CD4-positive, alpha-beta T cell treated with Interleukin-17A for 4 hours (primary cell): ENCODE measurements at places on chromosomes 11 and 22.

DNA sequence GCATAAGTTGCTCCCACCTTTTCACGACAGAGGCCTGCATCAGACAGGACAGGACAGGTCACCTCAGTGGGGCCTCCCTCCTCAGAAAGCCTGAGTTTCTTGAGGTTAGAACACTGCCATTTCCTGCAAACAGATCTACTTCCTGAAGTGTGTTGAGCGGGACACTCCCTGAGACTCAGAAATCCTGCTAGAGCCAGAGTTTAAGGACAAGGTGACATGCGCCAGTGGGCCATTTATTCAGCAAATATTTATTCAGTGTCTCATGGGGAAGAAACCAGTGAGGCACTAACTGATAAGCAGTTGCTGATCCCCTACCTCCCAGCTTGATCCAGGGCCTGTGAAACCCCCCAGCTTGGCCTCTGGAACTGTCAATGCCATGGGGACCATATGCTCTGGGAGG, 454.6 kb downstream of the SOX6 start:
- DNase-seq: no peak

- DNase-seq: no peak
These were observed 868 bp upstream of the SYCE3 start for GRCh38 chr22:50563413-50564160.

GRCh38 chr11:58505849-58506248, 2.1 kb downstream of the OR5B21 start:
- no peak for DNase-seq

DNA sequence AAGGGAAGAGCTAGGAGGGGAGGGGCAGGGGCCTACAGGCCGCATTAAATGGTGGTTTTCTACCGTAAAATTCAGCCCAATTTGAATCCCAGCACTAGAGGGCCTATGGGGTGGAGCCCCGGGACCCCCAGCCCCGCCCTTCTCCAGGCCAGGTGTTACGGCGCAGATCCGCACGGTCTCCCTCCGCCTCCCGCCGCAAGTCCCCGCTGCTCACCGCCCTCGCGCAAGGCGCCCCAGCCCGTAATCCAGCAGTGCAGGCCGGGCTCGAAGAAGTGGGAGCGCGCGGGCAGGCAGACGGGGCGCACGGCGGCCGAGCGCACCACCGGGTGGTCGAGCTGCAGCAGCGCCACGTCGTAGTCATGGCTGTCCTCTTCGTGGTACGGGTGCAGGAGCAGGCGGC, 17.3 kb downstream of the KCTD17 start:
- DNase-seq: no peak

DNA sequence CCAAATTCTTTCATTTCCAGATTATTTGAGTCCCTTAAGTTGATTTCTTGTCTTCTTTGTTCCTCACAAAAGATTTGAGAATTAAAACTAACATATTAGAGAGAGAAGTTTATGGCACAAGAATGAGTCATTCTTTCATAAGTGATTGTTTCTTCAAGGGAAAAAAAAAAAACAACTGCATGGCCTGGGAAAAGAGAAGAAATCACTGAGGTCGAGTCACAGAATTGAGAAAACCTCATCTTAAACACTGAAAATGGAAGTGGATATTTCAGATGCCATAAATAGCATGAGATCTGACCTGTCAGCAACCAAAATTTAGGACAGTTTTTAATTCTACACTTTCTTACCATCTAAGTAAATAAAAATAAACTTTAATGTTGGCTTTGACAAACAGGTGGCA, 87.2 kb downstream of the CWF19L2 start:
- DNase-seq: no peak

- DNase-seq: no peak
These were observed 140.7 kb downstream of the NXPE2 start for GRCh38 chr11:114819028-114819427.

- no peak for DNase-seq
These were observed 59.5 kb upstream of the SEZ6L start for GRCh38 chr22:26109686-26110315.

GRCh38 chr11:123430721-123431497, 840 bp downstream of the GRAMD1B start:
- DNase-seq: peak; percentile 67

- no peak for DNase-seq
These were observed 98.9 kb downstream of the TRIM29 start for GRCh38 chr11:120039039-120039438.

- no peak for DNase-seq
These were observed 11.8 kb upstream of the WDR74 start for GRCh38 chr11:62850911-62851806.

DNA sequence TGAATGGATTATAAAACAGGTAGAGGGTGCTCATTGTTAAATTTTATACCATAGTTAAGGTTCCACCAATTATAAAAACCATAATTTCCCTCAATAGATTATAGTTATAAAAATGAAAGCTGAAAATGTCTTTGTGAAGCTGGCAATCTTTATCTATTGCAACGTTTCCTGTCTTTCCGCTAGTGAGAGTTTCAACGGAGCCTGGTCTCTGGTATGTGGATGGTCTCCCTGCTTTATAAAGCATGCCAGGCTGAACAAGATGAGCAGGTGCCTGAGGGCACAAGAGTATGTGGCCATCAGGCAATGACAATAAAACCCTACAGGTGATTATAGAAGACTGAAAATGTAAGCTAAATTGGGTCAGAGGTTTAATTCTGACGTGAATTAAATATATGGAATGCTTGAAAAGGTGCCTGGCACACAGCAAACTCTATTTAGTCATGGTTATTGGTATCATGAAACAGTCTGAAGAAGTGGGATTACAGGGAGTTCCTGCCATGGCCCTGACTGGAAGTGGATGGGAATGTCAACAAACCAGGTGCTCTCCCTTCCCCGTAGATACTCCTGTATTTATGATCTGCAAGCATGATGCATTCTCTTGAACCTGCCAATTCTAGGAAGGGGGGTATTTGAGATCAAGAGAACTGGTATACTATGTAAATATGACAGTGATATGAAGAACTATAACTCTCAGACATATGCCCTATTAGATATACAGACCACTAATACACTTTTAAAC, 115.7 kb downstream of the ENTHD1 start:
- peak; percentile 5 for DNase-seq

DNA sequence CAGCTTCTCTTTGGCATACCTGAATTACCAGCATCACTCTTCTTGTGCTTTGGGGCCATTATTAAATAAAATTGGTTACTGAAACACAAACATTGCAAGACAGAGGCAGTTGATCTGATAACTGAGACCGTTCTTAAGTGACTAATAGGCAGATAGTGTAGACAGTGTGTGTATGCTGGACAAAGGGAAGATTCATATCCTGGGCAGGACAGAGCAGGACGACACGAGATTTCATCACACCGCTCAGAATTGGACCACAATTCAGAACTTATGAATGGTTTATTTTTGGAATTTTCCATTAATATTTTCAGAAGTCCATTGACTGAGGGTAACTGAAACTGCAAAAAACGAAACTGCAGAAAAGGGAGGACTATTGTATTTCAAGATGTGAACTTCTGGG, 68.6 kb downstream of the LDLRAD3 start:
- DNase-seq: no peak

GRCh38 chr11:2132246-2132645, 6.9 kb downstream of the IGF2 start:
- DNase-seq: no peak

DNA sequence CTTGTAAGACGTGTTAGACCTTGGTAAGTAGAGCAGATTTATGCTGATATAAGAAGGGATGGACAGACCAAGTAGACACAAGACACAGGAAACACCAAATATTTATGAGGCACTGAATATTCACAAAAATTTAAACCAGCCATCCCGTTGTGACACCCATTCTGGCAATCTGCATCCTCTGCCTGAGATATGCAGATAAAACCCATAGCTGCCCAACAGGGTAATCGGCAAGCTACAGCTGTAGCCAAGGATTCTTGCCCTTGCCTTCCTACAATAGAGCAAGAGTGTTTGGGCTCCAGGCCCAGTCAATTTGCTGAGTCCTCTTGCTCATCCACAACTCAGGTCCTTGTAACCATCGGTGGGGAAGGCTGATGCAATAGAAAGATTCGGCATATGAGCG, 18.5 kb upstream of the MPZL2 start:
- no peak for DNase-seq

DNA sequence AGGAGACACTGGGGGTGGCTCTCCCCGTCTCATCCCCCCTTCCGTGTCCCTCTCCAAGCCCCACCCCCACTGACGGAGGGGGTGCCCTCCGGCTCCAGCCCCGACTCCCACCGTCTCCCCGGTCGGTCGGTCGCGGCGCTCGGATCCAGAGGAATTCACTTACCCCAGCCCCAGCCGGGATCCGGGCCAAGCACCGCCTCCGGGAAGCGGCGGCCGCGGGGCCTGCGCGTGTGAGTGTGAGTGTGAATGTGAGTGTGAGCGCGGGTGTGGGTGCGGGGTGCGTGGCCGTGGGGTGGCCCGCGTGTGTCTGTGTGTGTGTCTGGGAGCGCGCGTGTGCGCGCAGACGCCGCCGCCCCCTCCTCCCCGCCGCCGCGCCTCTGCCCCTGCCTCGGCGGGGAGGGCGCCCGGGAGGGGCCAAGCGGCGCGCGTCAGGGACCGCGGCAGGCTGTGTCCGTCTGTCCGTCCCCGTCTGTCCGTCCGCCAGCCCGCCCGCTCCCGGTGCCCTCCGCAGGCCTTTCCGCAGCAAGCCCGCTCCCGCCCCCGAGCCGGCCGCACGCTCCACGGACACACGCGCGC, at the start of gene ELFN2:
Gene ELFN2 (minus strand): TSS at position 345 of the 576 bp plus-strand sequence. CDS start 51,945 bp downstream, outside the sequence.
- peak; percentile 28 for DNase-seq

DNA sequence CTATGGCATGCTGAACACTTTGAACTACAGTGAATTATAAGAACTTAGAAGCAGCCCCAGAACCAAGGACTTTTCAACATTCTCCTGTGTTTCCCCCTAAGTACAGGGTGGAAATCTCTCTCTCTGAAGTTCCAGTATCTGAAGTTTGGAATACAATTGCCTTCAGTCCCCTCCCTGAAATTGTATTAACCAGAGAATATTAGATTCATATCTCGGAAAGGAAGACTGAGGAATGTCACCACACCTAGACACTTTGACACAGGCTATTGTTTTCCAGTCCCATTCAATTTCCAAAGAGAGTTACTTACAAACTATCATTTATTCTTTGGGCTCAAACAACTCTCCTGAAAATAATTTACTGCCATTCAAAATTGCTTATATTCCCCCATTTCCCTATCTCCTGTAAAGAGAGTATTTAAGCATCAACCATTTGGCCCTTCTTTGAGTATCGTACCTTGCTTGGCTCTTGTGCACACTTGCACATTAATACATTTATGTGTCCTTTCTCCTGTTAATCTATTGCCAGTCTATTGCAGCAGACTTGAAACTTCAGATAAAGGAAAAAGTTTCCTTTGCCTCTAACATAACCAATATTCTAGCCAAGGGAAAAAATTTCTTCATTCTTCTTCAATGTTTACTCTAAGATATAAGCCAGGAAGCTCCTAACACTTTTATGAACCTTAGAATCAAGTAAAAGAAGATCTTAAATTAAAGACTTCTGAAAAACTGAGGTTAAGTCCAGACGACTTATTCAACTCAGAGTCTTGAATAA, 402.4 kb upstream of the DDI1 start:
- DNase-seq: no peak

DNA sequence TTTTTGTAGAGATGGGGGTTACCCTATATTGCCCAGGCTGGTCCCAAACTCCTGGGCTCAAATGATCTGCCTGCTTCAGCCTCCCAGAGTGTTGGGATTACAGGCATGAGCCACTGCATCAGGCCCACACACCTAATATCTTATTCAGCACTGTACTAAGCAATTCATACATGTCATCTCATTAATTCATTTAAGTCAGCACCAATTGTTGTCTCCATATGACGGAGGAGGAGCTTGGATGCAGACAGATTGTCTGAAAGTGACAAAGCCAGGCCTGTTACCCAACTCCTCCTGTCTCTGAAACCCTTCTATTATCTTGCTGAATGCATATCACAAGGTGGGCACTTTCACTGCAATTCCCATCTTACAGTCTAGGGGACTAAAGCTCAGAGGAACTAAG, 57.5 kb upstream of the ALX4 start:
- no peak for DNase-seq
